Ovary (tissue), 10 donors: ENCODE measurements at places on chromosomes 3 and 15.

GRCh38 chr3:194691481-194692283 lies 6.0 kb downstream of the FAM43A start:
- no peak for DNase-seq

DNA sequence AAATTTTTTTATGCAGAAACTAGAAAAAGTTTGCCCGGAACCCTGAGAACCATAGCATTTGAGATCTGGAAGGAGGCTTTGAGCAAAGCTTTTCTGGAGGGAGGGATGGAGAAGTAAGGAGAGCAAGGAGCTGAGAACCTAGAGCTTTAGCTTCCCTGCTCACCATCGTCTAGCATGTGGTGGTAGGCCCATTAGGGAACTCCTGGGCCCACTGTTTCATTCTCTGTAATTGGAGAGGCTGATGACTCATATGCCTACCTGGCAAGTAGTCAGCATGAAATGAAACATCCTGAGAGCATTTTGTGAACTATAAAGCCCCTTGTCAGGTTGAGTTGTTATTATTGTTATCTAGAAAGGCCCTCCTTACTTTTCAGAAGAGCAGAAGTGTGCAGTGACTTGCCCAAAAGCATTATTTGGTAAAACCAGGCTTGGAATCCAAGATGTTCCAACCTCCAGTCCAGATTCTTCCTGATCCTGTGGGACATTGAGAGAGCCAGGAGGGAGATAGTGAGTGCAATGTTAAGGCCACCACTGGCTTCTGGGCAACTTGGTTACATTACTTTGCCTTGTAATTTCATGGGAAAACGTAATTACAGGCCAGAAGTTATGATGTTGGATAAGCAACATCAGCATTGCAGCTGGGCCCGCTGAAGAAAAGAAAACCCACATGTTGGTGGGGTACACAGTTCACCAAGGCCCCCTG lies 104.5 kb upstream of the BFSP2 start:
- DNase-seq = no peak

- DNase-seq = no peak
Measured at GRCh38 chr3:60513241-60513640, 738.0 kb downstream of the FHIT start.

GRCh38 chr15:36903922-36904556 lies 196.3 kb downstream of the MEIS2 start:
- DNase-seq = no peak

GRCh38 chr15:67104510-67104909 lies 39.1 kb downstream of the SMAD3 start:
- no peak for DNase-seq

- no peak for DNase-seq
Measured at GRCh38 chr3:88628901-88629300, 478.5 kb upstream of the EPHA3 start.

DNA sequence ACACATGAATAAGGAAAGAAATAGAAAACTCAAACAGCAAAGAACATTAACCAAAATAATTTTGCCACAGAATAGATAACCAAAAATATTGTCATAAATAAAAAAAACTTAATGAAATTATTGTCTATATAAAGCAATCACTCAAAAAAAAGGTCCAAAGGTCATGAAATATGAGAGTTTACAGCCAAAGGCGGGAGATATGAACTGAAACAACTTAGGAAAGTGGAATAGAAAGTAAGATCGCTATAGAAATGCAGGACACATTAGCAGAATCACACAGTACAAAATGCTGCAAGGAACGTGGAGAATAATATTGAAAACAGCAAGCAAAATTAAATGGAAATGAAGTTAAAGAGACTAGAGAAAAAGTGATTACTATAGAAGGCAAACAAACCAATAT lies 375.0 kb upstream of the ARHGEF26 start:
- no peak for DNase-seq

- DNase-seq = no peak
Measured at GRCh38 chr3:145936971-145937370, 224.0 kb downstream of the PLOD2 start.

DNA sequence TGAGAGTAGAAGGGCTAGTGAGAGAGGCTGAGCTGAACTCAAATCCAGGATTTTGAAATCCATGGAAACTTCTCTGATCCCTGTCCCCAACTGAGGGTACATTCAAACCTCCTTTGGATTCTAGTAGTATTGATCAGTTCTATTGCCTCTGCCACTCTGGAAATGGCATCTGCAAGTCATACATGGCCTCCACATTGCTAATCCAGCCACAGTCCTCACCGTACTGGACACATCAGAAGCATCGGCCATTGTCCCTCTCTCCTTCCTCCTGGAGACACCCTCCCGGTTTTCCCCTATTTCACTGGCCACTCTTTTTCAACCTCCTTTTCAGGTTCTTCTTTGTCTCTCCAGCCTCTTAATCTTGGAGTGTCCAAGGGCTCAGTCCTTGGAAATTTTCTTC lies 66.9 kb downstream of the ETV5 start:
- DNase-seq = no peak

DNA sequence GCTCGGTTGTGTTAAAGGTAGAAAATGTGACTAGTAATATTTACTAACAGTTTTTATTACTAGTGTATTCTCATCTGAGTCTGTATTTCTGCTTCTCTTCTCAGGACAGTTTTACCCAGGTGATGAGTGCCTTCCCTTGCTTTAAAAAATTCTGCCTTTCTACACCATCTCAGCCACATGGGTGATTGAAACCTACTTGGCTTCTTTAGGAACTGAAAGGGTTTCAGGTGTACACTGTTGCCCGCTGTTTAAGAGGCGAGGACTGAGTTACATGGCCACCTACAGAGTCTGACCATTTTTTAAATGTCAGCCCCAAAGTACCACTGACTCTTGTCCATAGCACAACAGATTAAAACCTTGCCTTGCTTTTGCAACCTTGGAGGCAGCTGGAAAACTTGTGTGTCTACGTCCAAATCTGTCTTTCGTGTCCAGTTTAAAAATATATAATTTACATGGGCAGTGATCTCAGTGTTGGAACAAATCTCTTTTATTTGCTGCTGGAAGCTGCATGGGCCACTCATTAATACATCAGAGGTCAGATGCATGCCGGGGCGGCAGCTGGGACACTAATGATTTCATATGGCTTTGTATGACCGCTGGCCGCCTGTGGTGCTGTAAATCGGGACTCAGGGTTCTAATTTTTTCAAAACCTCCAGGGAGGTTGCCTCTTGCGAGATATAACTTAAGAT lies 44.6 kb downstream of the TRIM71 start:
- DNase-seq = no peak

DNA sequence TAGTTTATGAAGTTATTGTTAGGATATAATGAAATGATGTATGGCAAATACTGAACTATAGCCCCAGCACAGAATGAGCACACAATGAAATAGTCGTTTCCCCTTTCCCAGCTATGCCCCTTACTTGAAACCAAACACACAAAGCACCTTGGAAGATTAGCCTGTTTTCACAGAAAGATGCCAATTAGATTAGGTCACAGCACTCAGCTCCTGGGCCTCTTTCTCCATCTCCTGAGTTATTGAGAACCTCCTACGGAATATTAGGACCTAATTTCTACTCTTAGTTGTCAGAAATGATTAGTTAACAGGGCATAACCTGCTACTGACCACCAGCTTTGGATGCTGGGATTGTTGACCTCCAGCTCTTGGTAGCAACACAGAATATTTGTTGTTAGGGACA lies 269.4 kb upstream of the ROPN1 start:
- no peak for DNase-seq

DNA sequence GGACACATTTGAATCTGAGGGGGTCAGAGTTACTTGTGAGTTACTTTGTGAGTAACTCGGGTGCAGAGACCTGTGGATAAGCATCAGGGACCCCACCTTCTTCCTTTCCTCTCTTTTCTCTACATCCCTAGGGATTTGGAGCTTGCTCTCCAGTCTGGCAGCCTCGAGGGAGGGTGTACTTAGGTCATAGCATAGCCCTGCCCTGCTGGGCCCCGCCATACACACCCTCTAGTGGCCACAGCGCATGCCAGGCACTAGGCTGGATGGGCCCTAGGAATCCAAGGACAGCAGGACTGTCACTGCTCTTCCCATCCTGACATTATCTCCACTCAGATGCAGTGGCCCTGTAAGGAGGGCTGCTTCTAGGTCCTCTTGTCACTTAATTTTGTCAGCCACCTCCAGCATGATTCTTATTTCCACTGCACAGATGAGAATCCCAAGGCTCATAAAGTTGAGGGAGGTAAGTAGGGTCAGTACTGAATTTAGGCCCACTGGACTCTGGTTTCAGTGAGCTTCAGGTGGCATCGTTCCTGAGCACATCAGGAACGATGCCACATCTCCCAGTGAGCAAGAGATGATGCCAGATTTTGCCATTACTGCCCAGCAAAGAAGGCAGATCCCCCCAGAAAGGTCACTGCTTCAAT lies 3.6 kb upstream of the SMAD6 start:
- peak; percentile 65 for DNase-seq

- peak; percentile 32 for DNase-seq
Measured at GRCh38 chr15:95596496-95596895, 734.0 kb upstream of the NR2F2 start.

DNA sequence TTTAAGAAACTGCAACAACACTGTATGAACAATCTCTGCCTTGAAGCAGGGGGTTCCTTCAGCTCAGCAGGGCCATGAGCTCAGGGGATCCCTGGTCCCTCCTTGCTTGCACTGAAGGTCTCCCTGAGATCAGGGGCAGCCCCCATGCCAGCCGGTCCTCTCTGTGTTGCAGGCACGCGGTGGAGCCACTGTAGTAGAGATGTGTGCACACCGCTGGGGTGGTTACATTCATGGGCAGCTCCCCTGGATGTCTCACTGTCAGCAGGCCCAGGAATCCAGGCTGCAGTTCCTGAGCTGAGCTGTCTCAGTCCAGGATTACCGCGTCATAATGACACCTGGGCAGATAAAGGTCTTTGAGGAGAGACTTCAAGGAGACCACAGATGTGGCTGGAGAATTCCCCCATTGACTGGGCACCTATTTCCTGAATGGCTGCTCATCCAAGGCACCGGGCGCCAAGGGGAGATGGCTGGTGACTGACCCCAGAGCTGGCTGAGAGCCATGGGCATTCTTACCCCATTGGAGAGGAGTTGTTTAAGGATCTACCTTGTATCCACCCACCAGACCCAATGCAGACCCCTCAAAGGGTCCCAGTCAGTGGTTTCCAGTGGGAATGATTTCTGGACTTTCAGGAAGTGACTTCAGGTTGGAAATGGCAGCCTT lies 10.4 kb upstream of the KLF13 start:
- no peak for DNase-seq
